ENCODE measurements at places on chromosomes 6 and 20.
A peak's percentile ranks its signal among the peaks of the same experiment; 100 is the strongest.

- no peak for DNase-seq
Observed at GRCh38 chr6:40106840-40107239, 172.6 kb upstream of the MOCS1 start.

DNA sequence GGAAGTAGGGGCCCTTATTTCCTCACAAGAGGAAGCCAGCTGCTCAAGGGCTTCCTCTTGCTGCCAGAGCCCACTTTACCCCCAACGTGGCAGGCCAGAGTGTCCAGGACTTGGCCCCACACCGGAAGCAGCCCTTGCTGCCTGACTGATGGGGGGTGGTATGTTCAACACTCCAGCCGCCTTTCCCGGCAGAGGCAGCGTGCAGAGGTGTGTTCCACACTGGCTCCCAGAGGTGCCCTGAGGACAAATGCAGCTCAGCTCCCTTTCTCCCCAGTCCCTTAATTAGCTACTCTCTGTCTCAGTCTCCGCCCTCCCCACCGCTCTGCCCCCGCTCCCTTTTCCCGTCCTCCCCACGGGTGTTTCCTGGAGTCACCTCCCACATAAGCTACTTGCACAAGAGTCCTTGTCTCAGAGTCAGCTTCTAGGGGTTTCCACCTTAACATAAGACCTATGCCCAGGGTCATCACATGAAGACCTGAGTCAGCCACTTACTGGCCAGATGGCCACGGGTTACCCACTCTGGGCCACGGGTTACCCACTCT is 61.7 kb upstream of the SHLD1 start:
- DNase-seq, result no peak

GRCh38 chr20:41054070-41054846 is 25.6 kb downstream of the TOP1 start:
- no peak for DNase-seq

DNA sequence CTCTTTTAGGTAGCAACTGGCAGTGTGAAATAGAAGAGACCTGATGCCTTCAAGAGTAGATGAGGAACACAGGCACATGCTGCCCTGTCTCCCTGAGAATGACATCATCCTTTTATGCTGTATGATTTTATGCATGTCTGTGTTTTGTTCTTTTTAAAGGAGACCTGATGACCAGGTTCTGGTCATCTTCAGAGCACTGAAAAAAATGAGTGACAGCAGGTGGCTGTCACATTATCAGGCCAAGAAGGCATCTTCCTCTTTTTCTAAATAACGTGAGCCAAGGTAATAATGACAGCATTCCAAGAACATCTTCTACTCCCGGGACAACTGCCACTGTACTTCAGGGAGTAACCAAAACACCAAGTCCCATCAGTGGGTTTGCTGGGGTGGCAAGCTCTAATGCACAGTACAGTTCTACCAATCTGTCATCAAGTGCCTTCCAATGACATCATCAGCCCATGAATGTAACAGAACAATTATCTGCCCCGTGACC is 28.9 kb downstream of the CNKSR3 start:
- no peak for DNase-seq

- no peak for DNase-seq
Observed at GRCh38 chr20:62606551-62607201, 35.6 kb upstream of the SLCO4A1 start.

DNA sequence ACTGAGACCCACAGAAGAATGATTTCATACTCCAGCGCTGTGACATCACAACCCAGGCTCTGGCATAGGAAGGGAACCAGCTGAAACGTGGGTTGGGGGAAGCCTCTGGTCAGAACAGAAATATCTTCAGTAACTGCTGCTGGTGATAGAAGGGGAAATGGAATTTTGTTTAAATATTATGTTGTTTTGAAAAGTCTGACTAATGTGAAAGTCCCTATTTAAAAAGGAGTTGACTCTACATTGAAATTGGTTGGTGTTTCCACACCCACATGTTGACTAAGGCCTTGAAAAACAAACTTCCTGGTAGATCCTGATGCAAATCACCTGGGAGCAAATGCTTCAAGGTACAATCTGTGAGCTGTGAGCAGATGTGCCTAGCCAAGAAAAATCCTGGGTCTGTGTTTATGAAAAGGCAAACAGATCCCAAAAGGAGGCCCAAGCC is 24.5 kb upstream of the TCP11 start:
- no peak for DNase-seq

DNA sequence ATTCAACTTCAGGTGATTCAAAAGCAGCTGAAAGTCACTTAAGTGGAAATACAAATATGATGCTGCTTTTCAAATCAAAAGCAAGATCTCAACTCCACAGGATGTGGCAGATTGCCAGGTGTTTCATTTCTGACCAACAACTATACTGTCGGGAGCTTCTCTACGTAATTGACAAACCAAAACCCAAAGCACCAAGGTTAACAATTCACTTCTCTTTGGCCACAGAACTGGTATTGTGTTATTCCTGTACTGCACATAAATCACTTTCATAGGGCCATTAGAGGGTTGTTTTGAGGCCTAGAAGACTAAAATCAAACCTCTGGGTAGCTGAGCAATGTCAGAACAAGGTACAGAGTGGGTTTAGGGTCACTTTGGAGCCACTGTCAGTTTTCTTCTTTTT is 169.7 kb downstream of the HAO1 start:
- DNase-seq, result no peak

- no peak for DNase-seq
Observed at GRCh38 chr6:138226700-138227315, 8.5 kb upstream of the PBOV1 start.

GRCh38 chr6:139602577-139602976 is 228.1 kb upstream of the CITED2 start:
- DNase-seq, result no peak

- no peak for DNase-seq
Observed at GRCh38 chr6:21780679-21781078, 187.1 kb downstream of the SOX4 start.

- DNase-seq, result no peak
Observed at GRCh38 chr20:36254076-36254475, 17.8 kb downstream of the AAR2 start.

- no peak for DNase-seq
Observed at GRCh38 chr20:41534170-41534569, 84.0 kb downstream of the CHD6 start.

DNA sequence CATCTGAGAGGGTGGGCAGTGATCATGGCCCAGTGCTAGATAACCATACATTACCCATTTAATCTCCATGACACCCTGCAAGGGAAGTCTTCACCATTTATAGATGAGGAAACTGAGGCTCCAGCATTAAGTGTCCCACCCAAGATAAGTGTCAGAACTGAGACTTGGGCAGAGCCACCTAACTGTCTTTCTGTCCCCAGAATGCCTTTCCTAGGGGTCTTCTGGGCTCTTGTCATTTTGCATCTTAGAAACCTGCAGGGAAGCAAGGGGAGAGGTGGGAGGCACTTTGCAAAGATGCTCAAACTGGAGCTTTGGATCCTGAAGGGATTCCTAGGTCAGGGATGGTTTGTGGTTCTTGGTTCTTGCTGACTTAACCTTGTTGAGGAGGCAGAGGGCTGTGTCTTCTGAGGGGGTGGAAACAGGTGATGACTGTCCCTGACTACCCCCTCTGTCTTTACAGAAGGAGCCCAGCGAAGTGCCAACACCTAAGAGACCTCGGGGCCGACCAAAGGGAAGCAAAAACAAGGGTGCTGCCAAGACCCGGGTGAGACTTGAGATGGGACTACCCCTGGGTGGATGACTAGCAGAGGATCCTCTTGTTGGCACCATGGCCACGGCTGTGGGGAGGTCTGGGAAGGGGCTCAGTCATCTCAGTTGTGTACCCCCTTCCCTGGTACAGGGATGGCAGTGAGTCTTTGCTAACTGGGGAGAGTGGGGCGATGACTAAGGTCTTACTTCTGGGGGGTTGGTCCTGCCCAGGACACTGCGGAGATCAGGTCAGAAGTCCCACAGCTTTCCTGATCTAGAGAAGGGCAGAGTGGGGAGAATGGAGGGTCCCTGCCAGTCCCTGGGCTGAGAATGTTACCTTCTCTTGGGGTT is 5.8 kb downstream of the HMGA1 start:
- peak; percentile 51 for DNase-seq

DNA sequence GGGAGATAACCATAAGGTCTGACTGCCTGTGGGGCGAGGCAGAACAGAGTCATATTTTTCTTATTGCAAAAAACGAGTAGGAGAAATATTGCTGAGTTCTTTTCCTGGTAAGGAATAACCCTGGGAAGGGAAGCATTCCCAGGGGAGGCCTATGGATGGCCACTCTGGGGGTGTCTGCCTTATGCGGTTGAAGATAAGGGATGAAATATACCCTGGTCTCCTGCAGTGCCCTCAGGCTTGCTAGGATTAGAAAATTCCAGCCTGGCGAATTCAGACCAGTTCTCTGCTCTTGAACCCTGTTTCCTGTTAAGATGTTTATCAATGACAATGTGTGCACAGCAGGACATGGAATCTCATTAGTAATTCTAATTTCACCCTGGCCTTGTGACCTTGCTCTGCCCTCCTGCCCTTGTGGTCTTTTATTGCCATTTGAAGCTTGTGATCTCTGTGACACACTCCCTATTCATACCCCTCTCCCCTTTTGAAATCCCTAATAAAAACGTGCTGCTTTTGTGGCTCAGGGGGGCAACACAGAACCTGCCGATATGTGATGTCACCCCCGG is 491.1 kb upstream of the EYS start:
- DNase-seq, result no peak

DNA sequence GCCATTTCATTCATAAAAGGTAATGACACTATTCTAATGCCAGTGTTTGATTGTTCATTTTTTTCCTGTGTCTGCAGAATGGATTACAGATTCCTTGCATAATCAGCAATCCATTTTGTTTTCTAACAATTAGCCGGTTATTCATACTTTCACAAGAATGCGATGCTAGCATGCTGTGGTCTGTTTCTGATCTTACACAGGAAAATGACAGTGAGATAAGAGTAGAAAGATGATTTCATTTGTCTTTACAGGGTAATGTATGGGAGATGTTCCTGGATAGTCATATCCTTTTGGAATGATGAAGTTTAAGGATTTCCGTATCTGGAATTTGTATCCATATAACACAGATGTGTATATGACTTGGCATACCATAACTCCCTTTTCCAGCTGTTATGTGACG is 207.3 kb downstream of the FARS2 start:
- no peak for DNase-seq

GRCh38 chr6:23587582-23587981 is 538.4 kb upstream of the NRSN1 start:
- DNase-seq, result no peak

DNA sequence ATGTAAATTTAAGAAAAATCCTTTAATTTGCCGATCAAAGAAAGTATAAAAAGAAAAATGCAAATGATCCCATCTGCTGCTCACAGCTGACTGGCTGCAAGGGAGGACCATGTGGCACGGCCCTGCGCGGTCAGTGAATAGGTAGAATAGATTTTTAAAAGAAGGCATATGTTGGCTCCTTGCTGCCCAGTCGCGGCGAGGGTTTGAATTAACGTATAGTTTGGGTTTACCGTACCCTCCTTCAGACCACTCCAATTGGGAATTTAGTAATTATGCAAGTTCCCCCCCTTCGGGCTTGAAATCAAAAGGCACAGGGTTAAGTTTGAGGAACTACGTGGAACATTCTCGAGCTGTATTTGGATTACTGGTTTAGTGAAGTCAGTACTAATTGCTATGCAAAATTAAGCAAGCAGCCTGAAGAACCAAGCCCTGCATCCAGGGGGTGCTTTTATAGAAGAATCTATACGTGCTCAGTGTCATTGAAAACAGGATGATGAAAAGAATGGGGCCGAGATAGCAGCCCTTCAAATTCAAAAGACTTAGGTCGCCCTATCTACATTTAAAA is 1.1 kb upstream of the BEND3 start:
- peak; percentile 65 for DNase-seq

DNA sequence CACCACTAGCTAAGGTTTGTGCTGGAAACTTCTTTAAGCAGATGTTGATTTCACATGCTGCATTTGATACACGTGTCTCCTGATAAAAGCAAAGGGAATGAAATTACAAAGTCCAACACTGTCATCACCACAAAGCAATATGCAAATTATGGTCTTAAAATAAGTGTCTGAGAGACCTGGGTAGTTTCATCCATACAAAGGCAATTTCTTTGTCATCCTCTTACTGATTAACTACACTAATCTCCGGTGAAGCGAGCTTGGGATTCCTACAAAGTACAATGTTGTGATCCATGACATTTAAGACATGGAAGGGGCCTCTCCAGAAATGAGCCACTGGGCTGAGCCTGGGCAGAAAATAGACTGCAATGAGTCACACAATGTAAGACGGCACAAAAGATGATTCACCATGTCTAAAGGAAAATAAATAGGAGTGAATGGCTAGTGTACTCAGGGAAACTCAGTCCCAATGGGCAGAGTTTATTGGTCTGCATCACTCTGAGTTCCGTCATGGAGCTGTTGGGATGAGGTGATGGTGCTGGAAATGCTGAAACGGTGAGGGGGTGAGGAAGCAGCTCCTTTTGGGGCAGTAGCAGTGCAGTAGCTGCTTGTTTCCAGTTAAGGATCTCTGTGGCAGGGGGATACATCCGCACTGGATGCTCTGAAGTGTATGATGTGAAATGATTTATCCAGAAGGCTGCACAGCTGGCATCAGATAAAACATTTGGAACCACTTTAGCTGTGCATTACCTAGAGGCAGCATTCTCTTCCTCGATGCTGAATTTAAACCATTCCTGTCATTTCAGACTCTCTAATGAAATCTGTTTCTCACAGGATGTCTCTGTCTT is 103.3 kb downstream of the IBTK start:
- no peak for DNase-seq

DNA sequence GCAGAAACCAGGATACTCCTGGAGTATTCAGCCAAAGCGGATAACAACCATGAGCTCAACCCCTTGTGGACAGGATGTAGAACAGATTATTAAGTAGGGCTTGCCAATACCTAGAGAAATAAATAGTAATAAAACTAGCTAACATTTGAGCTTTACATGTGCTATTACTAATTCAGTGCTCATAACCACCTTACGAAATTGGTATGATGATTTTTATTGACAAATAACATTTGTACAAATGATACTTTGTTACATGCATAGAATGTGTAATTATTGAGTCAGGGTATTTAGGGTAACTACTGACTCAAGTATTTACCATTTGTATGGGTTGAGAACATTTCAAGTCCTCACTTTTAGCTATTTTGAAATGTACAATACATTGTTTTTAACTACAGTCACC is 287.9 kb downstream of the CDC5L start:
- DNase-seq, result no peak

DNA sequence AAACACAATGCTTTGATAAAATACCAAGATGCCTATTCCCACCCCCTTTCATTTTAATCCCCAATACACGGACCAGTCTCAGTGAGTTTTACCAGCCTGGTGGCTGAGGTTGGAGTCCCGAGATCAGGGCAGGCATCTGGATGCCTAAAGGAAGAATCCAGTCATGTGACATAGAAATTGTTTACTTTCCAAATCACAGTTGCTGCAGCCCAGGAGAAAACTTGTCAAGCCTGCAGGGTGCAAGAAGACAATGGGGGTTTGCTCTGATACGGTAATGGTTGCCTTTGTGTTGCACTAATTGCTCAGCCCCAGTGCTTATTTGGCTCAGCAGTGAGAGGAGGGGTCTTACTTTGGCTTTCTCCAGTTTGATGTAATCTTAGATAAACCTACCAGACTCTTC is 308.5 kb upstream of the POU3F2 start:
- DNase-seq, result no peak

GRCh38 chr6:133129556-133129955 is 111.6 kb upstream of the EYA4 start:
- DNase-seq, result no peak

GRCh38 chr6:104580452-104580851 is 279.3 kb downstream of the HACE1 start:
- DNase-seq, result no peak

Measured in activated CD8-positive, alpha-beta memory T cell treated with anti-CD3 and anti-CD28 coated beads for 24 hours (primary cell).